Naive thymus-derived CD8-positive, alpha-beta T cell (primary cell): ENCODE measurements at places on chromosomes 4 and X. TPM values are rescaled to one million over a fixed set of nuclear protein-coding genes. Genes with fewer than 3 reads are reported as not detected.

DNA sequence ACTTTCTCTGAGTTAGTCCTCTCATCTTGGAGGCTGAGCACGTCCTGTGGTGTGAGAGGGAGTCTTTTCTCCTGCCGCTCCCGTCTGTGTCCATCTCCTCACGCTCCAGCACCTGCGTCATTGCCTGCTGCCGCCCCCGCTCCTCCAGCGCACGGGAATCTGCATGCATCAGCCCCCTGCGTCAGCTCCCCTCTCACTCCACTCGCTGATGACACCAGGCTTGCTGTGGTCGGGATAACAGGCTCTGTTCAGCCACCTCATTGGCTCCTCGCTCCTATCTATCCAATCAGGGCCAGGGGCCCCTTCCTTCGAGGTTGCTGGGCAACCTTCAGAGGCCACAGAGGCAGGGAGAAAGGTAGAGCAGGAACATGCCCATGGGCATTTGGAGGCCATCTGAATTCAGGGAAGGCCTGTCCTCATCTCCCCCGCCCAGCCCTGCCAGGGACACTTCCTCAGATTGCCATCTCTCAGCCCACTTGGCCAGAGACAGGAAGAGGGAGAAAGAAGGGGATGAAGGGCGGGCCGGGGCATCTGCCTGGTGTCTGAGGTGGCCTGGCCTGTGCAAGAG lies 9.3 kb downstream of the ZNF185 start:
- DNase-seq: no peak

The ASB5 gene
- total RNA-seq: not detected

DNA sequence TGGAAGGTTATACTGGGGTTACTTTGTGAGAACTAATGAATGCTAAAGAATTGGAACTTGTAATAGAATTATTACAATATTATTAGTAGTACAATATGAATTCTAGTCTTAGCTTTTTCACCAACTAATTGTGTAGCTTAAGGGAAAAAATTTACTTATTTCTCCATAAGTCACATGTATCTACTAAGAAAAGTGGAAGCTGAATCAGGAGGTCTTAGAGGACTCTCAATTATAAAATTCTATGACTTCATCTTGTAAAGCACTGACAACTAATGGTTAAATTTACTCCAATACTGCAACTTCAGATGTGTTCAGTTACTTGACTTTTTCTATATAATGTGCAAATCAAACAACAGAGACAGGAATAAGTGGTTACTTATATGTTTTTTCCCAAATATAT lies 899 bp upstream of the TMPRSS11D start:
- DNase-seq: no peak

GRCh38 chrX:13661735-13662288 lies 8.9 kb downstream of the TCEANC start:
- no peak for DNase-seq

The CT45A5 gene
- not detected for total RNA-seq

The IDH3G gene
- 47.7 TPM for total RNA-seq

- no peak for DNase-seq
Observed at GRCh38 chr4:3725936-3726870, 40.0 kb upstream of the ADRA2C start.

DNA sequence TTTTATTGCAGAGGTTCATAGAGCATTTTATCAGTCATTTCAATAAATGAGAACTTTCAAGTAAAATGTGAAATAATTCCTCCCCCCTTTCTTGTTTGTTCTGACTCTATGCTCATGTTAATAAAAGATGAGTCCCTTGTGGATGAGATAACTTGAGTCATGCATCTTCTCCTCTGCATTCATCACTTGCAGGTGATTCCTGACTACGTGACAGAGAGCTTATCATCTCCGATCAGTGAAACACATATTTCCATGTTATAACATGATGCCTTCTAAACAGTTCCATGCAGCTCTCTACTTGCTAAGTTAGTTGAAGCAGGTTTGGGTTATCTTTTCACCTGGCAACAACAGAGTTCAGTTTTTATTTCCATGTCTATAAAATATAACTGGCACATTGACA lies 160.1 kb upstream of the ANKRD50 start:
- no peak for DNase-seq

GRCh38 chr4:183223053-183223452 lies 97.0 kb downstream of the CLDN22 start:
- no peak for DNase-seq

GRCh38 chrX:6169407-6169806 lies 59.3 kb downstream of the NLGN4X start:
- DNase-seq: no peak

DNA sequence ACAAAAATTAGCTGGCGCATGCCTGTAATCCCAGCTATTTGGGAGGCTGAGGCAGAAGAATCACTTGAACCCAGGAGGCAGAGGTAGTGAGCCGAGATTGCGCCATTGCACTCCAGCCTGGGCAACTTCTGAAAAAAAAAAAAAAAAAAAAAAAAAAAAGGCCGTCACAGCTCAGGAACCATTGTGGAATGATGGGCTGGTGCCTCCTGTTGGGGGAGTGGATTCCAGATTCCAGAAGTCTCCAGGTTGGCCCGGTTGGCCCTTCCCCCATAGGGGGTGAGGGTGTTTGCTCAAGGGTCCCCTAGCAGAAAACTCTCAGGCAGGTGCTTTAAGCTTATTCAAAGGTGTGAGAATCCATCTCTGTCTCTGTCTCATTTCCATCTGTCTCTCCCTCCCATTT lies 11.5 kb downstream of the SH3TC1 start:
- DNase-seq: no peak

- DNase-seq: no peak
Observed at GRCh38 chrX:21757960-21758359, at the start of gene SMPX. TSS of gene SMPX (minus strand) at chrX:21758116. CDS start at chrX:21754290, 3,826 bp downstream.

- no peak for DNase-seq
Observed at GRCh38 chr4:94214703-94215319, 7.1 kb downstream of the SMARCAD1 start.

The RPL9 gene
- total RNA-seq: 2,423 TPM

- DNase-seq: no peak
Observed at GRCh38 chrX:140701480-140701879, 8.1 kb upstream of the LINC00632 start.

- no peak for DNase-seq
Observed at GRCh38 chrX:150768132-150768485, 74.9 kb downstream of the MTMR1 start.

DNA sequence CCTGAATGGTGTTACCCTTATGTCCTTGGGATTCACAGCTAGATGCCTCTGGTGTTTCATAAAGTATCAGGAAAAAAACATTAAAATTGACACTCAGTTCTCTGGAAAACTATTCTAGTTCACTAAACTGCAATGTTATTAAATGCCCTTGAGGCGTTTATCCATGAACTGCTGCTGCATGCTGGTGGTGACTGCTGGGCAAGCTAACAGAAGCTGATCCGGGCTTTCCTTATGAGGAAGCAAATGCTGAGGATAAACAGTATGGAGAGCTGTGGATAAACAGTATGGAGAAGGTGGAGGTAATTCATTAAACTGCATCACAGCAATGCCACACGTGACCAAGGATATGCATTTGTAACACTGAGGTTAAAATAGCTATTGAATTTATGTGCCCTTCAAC lies 227.0 kb downstream of the NR3C2 start:
- DNase-seq: no peak

The GRK4 gene
- 6.0 TPM for total RNA-seq

- no peak for DNase-seq
Observed at GRCh38 chrX:132033166-132033565, 10.1 kb downstream of the STK26 start.

- DNase-seq: no peak
Observed at GRCh38 chrX:138001226-138001625, 435.3 kb downstream of the ZIC3 start.

GRCh38 chr4:8644966-8645752 lies 52.6 kb downstream of the CPZ start:
- no peak for DNase-seq

The CAPN6 gene
- not detected for total RNA-seq

DNA sequence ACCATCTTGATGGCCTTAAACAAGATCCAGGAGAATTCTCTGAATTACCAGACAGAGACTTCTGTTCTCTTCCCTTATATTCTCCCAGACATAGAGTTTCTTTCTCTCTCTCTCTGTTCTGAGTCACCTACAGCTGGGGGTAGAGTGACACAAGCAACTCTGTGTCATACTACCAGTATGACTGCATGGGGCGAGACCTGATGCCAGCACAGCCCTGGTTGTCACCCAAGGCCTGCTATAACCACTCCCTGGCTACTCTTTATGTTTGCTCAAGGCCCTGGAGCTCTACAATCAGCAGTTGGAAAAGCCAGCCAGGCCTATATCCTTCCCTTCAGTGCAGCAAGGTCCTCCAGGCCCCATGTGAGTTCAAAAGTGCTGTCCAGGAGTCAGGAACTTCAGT lies 114.2 kb upstream of the TENT5D start:
- DNase-seq: no peak

The EMCN gene
- total RNA-seq: not detected

GRCh38 chr4:78613522-78614321 lies 62.2 kb downstream of the ANXA3 start:
- DNase-seq: no peak

GRCh38 chrX:151929126-151929525 lies 16.4 kb downstream of the MAGEA4 start:
- no peak for DNase-seq

The TMEM35A gene
- total RNA-seq: not detected

DNA sequence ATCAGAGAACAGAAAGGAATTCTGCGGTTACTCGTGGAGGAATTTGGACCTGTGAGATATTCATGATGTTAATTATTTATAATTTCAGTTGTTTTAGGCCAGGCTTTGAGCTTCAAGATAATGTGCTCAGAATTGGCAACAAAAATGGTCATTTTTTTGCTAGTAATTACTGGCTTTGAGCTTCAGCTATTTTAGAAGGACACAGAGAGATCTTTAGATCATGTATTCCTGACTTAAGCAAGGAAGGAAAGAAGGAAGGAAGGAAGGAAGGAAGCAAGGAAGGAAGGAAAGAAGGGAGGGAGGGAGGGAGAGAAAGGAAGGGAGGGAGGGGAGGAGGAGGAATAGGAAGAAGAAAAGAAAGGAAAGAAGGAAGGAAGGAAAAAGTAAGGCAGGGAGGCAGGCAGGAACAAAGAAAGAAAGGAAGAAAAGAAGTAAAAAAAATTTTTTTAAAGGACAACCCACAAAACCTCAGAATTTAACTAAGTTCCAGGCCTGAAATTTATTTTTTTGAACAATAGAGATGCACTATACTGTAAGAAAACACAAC lies 277.9 kb upstream of the KLF3 start:
- no peak for DNase-seq

- DNase-seq: no peak
Observed at GRCh38 chr4:76736414-76736813, 161.5 kb downstream of the SOWAHB start.

The GUCY1A1 gene
- total RNA-seq: not detected

The CTAG1B gene
- total RNA-seq: not detected
